RPMI7951 (cell line): ENCODE measurements at places on chromosomes 11 and 22.

- no peak for DNase-seq
Observed at GRCh38 chr11:123778511-123778910, 24.2 kb upstream of the OR6X1 start.

GRCh38 chr11:47003180-47003877 is 66.8 kb downstream of the CSTPP1 start:
- DNase-seq: peak; percentile 16

GRCh38 chr22:38735465-38736256 is 20.1 kb downstream of the SUN2 start:
- no peak for DNase-seq

GRCh38 chr11:61110255-61111049 is 8.2 kb downstream of the CD5 start:
- no peak for DNase-seq

GRCh38 chr11:31827455-31828206 is 16.5 kb upstream of the PAX6 start:
- DNase-seq: peak; percentile 26

DNA sequence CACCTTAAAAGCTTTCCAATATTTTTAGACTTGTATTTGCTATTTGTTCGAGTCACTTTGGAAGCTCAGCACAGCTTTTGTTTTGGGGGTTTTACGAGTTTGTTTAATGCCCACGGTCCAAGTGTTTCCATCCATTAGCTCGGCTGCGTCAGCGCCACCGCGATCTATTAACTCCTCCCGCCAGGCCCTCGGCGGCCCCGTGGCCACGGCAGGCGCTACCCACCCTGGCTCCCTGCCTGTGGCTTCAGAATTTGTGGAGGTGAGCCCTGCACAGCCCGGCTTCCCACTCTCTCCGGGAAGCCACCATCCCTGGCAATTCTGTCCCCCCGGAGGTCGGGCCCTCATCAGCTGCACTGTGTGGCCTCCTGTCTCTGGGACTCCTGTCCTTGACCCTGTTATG is 648.5 kb downstream of the BRD1 start:
- no peak for DNase-seq

- no peak for DNase-seq
Observed at GRCh38 chr11:133817449-133817848, 27.9 kb downstream of the SPATA19 start.

GRCh38 chr22:44147821-44148574 is 32.7 kb upstream of the PARVG start:
- DNase-seq: no peak

DNA sequence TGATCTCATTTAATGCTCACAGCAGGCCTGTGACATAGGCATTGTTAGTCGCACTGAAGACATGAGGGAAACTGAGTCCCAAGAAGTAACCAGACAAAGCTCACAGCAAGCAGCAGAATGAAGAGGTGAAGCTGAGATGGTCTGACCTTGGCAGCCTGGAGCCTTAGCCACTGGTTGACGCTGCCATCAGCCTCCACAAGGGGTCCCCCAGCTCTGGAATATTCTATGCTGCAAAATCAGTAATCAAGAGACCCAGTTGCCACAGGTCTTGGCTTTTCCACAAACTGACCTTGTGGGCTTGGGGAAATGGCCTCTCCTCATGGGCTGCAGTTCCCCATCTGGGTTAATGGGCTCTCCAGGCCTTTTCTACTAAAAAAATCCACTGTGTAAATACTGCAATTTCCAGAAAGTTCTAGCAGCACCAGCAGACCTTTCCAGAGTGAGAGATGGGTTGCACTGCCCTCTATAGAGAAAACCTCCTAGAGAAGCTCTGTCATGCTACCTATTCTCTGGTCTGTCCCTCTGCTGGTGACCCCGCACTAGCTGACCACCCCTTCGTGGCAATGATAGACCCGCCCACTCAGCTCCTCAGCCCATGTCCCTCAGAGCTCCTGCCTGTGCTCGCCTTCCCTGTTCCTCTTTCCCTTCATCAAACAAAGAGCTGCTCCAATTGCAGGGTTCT is 22.6 kb upstream of the ISX start:
- DNase-seq: peak; percentile 28
